BJ (cell line): ENCODE measurements at places on chromosomes 11 and 22.

- DNase-seq = no peak
Observed at GRCh38 chr11:4072668-4073285, 21.8 kb upstream of the RRM1 start.

DNA sequence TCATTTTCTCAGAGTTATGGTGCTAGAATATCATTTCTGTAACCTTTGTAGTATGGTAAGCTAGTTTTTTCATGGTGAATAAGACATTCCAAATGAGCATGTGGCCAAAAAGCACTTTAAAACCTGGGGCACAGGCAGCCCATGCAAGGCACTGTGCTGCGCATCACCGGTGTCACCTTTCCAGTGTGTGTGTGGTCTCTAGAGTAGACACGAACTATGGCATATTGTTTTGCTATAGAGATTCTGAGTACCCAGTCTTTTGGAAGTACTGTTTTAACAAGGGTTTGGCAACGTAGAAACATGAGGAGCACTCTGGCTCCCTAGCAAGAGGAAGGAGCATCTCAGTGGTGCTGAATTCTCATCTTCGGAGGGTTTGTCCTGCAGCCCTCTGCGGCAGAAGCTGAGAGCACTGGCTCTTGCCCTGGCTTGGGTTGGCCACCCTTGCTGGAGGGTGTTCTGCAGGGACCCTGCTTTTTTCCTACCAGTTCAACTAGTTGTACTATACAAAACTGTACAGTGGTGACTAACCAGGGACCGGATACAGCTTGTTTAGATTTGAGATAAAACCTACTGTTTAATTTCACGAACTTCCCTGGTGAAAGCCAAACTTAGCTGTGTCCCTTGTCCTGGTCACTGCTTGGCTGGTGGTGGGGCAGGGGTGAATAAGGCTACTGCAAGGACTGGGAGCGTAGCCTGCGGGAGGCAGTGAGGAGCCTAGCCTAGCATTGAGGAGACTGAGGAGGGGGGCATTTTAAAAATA lies 135.7 kb downstream of the ATXN10 start:
- no peak for DNase-seq

GRCh38 chr22:37019309-37020191 lies at the start of the genes MPST and TST:
MPST (plus strand) TSS chr22:37019742; CDS start chr22:37019837, 95 bp downstream.
TST (minus strand) TSS chr22:37019447; CDS start chr22:37018732, 715 bp downstream.
- DNase-seq = no peak

GRCh38 chr11:63966444-63966843 lies 8.0 kb upstream of the COX8A start:
- DNase-seq = no peak

DNA sequence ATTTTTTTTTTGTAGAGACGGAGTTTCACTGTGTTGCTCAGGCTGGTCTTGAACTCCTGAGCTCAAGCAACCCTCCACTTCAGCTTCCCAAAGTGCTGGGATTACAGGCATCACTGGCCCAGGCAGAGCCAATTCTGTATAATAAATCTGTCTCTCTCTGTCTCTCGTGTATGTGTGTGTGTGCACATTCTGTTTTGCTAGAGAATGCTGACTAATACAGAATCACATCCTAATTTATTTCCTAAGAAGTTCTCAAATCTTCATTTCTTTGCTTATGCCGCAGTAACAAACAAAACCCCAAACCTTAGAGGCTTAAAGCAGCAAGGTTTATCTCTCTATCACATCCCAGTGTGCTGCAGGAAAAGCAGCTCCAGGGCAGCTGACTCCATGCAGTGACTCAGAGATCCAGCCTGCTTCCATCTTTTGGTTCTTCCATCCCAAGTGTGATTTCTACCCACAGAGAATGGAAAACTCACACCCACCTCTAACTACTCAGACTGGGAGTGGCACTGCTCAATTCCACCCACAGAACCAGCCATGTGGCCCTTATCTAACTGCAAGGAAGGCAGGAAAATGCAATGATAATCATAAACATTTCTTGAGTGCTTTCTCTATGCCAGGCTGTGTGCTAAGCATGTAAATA lies 35.1 kb upstream of the LRRC10B start:
- DNase-seq = no peak

DNA sequence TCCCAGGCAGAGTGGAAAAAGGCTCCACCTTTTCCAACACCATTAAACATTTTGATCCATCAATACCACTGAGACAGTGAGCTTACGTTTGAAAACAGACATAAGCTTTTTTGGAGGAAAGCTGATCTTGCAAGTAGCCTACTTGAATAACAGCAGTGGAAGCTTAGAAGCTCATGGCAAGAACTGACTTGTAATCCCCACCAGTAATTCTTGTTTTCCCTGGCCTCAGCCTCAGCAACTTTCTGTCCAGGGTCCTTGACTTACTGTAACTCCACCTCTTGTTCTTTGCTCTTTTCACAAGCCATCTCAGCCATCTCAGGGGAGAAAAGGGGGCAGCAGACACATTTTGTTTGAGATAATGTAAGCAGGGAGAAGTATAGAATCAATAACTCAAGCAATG lies 12.3 kb upstream of the MPZL2 start:
- DNase-seq = no peak

DNA sequence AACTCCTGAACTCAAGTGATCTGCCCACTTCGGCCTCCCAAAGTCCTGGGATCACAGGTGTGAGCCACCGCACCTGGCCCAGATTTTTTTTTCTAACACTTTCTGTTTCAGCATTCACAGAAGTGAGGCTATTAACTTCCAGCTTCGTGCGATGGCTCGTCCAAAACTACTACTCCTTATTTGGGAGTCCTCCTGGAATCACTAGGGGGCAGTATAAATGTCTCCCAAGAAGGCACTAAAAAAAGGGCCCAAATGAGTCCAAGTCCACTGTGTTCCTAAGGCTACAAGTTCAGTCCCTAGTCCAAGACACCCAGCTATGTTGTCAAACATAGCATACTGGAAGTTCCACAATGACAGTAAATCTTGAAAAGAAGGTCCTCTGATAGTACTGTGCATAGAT lies 63.2 kb upstream of the BIRC3 start:
- no peak for DNase-seq

DNA sequence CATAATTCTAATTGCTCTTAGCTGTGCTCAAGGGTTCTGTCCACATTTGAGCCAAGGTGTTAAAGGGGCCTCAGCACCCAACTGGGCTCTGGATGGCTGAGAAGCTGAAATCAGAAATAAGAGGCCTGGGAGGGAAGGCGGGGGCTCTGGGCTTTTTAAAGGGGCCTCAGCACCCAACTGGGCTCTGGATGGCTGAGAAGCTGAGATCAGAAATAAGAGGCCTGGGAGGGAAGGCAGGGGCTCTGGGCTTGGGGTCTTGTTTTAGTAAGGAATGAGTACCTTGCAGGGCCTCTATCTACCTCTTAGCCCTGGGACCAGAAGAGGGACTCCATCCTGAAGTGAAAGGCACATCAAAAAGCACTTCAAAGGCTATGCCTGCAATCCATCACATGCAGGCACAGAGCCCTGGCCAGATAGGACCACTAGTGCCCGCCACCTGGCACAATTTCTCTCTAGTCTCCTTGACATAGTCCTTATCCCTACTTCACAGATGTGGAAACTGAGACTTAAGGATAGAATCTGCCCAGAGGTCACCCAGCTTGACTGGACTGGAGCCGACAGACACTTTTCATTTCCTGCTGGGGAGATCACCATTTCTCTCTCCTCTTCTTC lies 35.6 kb downstream of the DKK3 start:
- no peak for DNase-seq
